Stimulated activated CD4-positive, alpha-beta T cell treated with anti-CD3 and anti-CD28 coated beads, Interleukin-1b, Interleukin-23, amount 100 ng/mL, for 1 hour (primary cell): ENCODE measurements at places on chromosomes 1 and 21.

- DNase-seq = peak; percentile 27
These were observed 382 bp downstream of the GPBP1L1 start for GRCh38 chr1:45686015-45686287.

DNA sequence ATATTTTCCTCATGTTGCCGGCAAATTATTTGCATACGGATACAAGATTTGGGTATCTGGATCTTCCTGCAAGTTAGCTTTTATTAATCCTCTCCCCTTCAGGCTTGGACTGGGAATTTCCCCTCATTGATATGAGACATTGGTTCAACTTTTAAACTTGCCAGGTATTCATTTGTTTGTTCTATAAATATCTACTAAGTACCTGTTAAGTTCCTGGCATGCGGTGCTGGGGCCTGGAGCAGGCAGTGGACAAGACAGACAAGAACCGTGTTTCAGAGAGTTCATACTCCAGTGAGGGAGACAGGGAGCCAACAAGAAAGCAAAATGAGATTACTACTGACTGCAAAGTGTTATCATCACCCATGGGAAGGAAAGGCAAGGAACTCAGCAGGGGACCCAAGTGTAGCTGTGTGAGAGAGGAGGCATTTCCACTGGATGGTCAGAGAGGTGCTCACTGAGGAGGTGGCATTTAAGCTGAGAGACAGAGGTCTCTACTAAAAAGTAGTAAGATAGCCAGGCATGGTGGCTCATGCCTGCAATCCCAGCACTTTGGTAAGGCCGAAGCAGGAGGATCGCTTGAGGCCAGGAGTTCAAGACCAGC is 39.1 kb upstream of the FHAD1 start:
- no peak for DNase-seq

DNA sequence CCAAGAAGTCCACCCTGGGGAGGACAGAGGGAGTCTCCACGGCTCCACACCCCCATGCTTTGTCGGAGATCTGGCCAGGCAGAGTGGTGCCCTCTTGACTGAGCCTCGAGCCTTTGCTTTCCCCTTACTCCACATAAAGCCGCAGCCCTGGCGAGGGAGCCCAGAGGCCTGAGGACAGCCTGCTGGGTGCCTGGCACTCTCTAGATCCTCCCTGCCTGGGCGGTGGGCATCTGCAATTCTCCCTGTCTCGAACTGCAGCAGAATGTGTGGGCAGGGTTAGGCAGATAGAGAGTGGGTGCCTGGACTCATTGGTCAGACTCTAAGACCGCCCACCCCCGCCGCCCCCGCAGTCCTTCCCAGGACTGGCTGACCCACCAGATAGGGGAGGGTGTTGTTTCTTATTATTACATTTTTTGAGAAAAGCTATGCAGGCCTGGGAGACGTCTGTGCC is 13.9 kb downstream of the EPHX1 start:
- no peak for DNase-seq

DNA sequence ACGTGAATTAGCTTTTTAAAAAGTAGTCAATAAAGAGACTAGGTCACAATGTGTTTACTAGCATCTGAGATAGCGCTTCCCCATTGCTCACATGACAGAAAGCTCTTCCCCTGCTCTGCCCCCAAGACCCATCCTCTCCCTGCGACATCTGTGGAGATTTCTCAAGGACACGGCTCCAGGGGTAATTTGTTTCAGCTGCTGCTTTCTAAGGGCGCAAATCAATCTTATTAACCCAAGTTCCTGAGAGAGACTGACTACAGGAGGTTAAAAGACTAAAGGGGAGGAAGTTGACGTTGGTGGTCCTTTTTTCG is at the start of gene MYOCOS:
Gene MYOCOS, plus strand, starts transcription at position 92 of the 311 bp plus-strand sequence. CDS start 1,641 bp downstream, outside the sequence.
- DNase-seq = no peak

DNA sequence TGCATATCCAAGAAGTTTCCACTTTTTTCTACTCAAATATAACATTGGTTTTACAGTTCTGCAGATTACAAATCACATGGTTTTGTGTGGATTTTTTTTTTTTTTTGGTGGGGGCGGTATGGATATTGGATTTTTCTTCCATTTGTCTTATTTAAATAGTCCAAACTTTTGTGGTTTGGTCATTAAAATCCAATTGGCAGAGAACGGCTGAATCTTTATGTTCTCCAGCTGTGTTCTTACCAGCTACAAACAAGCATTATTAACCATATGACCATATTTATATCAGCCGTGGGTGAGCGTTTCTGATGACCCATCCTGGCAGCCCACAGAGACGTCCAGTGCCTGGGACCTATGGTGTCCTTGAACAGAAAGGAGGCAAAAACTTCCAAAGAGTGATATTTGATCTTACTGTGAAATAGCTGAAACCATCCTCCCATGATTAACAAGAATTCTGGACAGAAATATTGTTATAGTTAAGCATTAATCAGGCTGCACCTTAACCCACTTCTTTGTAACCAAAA is 200.4 kb downstream of the LYPLAL1 start:
- DNase-seq = no peak

GRCh38 chr1:66397192-66397591 is 136.8 kb upstream of the SGIP1 start:
- no peak for DNase-seq

DNA sequence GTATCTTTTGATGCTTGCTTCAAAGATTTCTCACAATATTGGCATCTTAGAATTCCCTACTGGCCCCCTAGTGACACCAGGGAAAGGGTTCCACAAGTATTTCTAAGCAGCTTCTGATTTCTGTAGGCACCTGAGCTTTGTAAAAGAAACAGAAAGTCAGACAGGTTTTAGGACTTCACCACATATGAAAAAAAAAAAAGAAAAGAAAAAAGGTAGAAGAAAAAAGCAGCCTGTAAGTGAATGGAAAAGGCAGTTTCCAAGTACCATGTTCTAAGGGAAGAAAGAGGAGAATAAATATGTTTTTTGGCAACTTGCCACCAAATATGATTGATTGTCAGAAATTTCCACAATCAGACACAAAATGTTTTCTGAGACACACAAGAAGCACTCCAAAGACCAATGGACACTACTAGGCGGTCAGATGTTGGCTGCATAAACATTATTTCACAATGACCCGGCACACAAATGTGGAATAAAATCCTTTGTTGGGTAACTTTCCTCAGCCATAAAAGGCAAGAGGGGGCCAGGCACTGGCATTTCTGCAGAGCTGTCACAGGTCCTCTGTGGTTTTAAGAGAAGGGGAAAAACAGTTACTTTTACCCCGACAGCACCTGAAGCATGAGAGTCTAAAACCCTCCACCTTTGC is 12.7 kb upstream of the CPLANE2 start:
- no peak for DNase-seq

DNA sequence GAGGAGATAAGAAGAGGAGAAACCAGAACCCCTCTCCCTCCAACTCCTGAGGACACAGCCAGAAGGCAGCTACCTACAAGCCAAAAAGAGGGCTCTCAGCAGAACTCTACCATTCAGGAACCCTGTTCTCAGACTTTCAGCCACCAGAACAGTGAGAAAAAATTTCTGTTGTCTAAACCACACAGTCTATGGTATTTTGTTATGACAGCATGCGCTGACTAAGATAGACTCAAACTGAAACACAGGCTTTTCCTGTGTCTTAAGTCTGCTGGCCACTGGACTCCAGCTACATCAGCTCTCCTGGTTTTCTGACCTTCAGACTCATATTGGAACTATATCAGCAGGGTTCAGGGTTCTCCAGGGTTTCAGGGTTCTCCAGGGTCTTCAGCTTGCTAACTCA is 126.5 kb upstream of the TNFSF4 start:
- DNase-seq = no peak

DNA sequence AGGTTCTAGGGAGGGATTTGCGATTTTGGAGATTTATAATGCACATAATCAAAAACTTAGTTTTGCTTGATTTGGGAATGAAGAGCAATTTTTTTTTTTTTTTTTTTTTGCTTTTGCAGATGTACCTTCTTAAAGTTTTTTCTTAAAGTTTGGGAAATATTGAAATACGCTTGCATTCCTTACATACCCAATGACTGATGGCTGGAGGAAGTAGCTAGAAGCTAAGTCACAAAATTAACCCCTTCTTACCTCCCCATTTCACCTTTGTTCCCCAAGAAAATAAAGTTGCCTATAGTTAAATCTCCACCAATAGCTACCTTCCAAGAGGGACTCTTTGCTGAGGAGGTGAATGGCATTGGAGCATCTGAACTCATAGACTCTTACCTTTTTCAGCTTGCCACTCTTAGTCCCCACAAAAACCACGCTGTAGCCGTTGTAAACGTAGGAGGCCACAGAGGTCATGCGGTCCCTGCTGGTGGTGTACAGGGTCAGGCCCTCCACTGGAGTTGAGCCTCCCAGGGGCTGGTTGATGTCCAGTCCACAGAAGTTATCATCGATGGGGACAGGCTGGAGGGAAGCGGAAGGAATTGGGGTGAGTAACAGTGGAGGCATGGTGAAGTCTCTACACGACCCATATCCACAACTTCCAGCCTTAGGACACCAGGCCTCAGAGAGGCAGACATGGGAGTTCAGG is 34.1 kb downstream of the PLXNA2 start:
- no peak for DNase-seq

DNA sequence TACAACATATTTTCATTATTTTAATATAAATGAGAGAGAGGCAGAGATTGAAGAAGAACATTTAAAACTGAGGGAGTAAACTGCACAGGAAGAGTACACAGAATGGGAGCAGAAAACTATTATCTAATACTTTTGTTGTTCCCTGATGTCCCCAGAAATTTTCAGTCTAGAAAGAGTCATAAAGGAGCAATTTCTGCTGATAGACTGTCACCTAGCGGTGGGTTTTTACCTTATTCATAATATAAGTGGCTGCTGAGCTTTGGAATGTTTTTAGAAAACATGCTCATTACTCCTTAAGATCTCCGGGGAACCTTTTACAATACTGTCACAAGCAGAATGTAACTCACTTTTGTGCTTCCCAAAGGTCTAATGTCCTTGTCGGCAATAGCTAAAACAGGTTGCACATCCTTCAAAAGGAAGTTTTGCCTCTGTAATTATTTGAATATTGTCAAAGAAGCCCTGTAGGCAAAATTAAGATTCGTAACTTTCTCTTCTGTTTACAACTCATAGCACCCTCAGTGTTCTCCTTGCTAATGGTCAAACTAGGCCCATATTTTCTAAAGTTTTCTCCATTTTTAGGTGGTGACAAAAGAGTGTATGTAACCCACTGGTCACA is 4.9 kb upstream of the NPL start:
- no peak for DNase-seq

- no peak for DNase-seq
These were observed 85.9 kb upstream of the ADAM30 start for GRCh38 chr1:119981986-119982815.

DNA sequence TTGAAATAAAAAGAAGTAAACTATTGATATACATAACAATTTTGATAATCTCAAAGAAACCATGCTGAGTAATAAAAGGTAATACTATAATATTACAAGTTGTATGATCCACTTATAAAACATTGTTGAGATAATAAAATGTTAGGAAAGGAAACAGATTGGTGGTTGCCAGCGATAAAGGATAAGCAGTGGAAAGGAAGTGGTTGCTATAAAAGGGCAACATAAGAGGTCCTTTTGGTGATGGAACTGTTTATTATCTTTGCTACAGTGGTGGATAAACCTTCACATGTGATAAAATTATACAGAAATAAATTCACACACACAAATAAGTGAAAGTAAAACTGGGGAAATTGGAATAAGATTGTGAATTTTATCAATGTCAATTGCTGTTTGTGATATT is 15.1 kb downstream of the OR6F1 start:
- DNase-seq = no peak

DNA sequence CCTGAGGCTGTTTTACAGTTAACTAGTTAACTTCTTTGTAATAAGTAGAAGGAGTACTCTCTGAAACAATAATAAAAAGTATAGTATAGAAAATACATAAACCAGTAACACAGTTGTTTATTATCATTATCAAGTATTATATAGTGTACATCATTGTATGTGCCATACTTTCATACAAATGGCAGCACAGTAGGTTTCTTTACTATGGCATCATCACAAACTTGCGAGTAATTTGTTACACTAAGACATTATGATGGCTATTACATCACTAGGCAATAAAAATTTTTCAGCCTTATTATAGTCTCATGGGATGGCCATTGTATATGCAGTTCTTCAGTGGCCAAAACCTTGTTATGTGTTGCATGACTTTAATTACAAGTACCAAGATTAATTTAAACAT is 1376.5 kb upstream of the ADGRL2 start:
- no peak for DNase-seq

DNA sequence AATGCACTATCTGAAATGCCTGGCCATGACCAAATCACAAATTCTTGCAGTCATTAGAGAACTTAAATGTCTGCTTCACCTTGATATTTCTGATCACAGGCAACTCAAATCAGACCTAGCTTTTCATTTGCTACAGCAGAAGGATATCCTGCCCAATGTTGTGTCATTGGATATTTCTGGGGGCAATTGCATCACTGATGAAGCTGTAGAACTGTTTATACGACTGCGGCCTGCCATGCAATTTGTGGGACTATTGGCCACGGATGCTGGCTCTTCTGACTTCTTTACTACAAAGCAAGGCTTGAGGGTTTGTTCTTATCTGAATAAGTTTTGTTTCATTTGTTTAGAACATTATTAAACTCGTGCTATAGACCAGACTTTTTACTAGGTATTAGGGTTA is 14.9 kb downstream of the ZYG11A start:
- DNase-seq = no peak

GRCh38 chr1:26419494-26419893 is 8.9 kb downstream of the LIN28A start:
- DNase-seq = no peak

GRCh38 chr1:77847621-77848080 is 40.8 kb upstream of the NEXN start:
- DNase-seq = no peak

- DNase-seq = no peak
These were observed 8.7 kb upstream of the TTF2 start for GRCh38 chr1:117051224-117052064.

- no peak for DNase-seq
These were observed 44.1 kb downstream of the RCSD1 start for GRCh38 chr1:167674156-167674555.

- DNase-seq = no peak
These were observed 12.7 kb downstream of the CFAP298 start for GRCh38 chr21:32599526-32599925.

DNA sequence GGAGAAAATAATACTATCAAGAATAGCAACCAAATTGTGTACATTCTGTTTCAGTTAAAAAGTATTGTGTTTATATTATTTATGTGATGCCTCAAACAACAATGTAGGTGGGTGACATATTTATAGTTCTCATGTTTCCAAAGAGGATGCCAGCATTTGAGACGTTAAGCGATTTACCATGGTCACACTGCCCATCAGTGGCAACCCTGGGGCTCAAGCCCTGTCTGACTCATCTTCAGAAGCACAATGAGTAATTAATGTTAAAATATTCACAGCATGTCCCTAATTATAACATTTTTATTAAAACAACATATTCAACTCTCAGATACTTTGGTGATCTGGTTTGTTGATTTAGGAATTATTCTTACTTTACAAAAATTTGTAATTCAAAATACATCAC is 409.4 kb downstream of the BRINP3 start:
- no peak for DNase-seq

- no peak for DNase-seq
These were observed 5.2 kb upstream of the SF3A3 start for GRCh38 chr1:37994886-37995566.
